Stimulated activated CD8-positive, alpha-beta memory T cell treated with anti-CD3 and anti-CD28 coated beads, Interleukin-2, amount 100 ng/mL, for 1 hour (primary cell): ENCODE measurements at places on chromosomes 5 and 9.

GRCh38 chr5:158838781-158839180 lies 260.9 kb downstream of the EBF1 start:
- no peak for DNase-seq

GRCh38 chr9:89425024-89425805 lies 72.7 kb downstream of the SEMA4D start:
- no peak for DNase-seq

DNA sequence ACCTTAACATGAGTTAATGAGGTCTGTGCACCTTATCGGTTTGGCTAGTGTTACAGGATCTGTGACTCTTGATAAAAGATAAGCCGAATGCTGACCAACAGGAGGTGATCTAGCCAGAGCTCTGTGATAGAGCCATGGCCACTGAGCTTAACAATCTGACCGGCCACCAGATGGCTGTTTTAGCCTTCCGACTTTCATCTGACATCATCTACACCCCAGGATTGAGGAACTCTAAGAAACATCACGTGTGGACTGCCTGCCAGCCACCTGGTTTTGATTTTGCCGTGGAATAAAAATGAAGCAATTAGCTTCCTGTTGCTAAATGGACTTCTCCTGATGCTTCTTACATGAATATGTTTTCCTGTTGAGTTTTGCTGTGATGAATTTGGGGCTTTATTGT lies 281.3 kb downstream of the CEMIP2 start:
- no peak for DNase-seq

GRCh38 chr5:96663608-96664007 lies 1.4 kb downstream of the CAST start:
- no peak for DNase-seq

DNA sequence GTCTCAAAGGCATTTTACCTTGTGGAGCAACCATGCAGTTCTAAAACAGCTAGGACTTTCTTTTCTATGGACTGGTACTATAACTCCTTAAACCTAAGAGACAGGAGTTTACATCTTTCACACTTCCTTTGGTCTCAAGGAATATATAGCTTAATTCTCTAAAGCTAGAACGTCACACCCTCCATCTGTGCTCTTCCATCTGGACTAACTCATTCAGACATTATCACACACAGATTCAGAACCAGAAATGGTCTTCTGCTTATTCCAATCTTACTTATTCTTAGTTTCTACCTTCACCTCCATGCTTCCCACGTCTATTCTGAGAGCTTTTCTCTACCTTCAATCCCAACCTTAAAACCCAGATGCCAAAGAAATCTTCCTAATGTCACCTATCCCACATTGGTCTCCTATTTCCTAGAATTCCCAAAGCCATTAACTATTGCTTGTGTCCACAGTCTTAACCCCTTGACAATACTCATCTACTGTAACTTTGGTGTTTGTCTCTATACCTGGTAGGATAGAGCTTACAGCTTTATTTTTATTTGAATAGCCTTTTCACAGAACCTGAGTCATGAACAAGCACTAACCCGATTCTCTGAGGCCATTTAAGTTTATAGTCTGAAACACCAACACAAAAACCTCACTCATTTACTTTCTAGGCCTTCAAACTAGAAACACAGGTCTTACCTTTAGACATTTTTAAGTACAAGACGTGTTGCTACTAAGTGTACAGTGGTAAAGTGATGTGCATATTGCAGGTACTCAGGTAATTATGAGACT lies 22.8 kb downstream of the CSNK1A1 start:
- no peak for DNase-seq

DNA sequence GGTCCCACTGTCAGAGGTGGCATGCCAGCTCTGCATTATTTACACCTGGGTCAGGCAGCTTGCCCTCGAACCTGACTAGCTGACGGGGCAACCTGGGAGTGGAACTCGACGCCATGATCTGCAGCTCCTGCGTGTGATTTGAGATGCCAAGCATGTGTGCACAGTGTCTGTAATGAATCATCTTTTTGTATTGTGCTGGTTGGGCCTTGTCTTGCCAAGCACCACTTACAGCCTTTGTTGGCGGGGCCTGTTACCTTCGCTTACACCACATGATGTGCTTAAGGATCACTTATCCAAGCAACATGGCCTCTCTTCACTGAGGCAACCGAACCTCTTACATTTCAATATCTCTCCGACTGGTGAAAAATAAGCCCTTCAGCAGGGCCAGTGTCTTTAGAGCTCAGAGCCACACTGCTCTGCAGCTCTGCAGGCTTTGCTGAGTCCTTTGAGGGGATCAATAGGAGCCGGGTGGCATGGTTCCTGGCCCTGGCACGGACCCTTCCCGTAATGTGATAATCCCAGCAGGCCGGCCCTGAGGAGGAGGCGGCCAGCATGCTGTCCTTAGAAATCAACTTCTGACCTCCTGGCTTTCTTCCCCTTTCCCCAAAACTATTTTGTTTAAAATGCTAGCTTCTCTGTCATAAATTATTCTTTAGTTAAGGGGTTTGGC lies 297.7 kb upstream of the CD180 start:
- no peak for DNase-seq
